ENCODE measurements at places on chromosomes 4 and X.

DNA sequence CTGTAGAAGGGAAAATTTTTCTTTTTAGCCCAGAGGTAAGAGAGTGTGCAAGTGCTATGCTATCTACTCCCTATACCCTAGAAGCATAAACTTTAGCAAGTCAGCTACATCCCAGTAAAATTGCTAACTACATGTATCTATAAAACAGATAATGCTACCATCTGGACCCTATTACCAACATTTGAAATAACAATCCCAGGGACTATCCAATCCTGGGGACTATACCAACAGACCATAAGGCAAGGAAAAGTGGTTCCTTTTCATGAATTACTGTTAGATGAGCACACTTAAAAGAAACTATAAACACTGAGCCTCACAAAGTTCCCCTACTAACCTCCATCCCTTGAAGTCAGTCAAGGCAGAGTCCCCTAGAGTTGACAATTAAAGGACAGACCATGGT, 213.6 kb upstream of the VEGFC start:
- DNase-seq, result no peak

DNA sequence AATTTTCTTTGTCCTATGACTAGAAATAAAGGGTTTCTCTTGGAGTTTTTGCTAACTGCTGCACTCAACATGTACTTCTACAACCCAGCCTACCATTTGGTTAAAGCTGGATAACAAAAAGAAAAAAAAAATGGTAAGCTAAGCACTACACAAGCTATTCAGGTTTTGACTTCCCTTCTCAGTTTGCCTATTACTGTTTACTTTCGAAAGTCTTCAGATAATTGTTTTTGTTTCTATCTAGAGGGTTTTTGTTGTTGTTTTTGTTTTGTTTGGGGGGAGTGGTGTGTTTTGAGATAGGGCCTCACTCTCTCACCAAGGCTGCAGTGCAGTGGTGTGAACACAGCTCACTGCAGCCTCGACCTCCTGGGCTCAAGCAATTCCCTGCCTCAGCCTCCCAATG, 46.6 kb downstream of the CLOCK start:
- DNase-seq, result no peak

DNA sequence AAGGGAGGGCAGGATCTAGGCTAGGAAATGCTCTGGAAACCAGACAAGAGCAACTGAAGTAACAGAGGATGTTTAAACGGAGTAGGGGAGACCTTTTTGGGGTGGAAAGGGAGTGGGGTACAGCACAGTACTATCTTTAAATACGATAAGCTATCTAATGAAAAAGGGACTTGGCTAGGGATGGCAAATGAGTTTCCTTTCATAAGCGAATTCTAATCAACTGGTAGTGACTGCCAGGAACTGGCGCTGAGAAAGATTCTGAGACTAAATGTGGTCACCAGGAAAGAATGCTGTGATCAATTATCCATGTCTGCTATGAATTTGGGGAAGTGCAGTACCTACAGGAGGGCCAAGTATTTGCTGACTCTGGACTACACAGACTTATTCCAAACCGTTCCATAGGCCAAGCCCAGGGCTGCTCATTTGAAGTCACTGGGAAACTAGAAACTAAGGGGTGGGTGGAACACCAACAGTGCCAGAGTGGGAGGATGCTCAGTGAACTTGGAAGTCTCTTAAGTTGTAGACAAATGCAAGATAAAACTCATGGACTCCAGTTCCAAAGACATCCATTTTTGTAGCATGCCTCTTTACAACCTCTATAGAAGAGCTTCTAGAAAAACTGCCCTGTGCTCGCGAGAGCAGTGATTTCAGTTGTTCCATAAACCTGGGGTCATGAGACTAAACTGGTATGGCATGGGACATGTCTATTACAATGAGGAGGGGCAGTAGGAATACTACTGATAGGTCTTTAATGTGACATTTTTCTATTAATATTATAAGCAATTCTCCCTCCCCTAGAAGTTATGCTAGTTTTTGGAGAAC, 2.0 kb downstream of the TRAPPC2 start:
- no peak for DNase-seq

GRCh38 chr4:37770016-37770415, 56.5 kb upstream of the PGM2 start:
- no peak for DNase-seq

- DNase-seq, result no peak
These were observed 48.3 kb upstream of the CBR4 start for GRCh38 chr4:169058312-169058711.

GRCh38 chr4:41795796-41796385, 47.4 kb upstream of the PHOX2B start:
- no peak for DNase-seq

- peak; percentile 60 for DNase-seq
These were observed 18.1 kb upstream of the CHRNA9 start for GRCh38 chr4:40316782-40317635.

DNA sequence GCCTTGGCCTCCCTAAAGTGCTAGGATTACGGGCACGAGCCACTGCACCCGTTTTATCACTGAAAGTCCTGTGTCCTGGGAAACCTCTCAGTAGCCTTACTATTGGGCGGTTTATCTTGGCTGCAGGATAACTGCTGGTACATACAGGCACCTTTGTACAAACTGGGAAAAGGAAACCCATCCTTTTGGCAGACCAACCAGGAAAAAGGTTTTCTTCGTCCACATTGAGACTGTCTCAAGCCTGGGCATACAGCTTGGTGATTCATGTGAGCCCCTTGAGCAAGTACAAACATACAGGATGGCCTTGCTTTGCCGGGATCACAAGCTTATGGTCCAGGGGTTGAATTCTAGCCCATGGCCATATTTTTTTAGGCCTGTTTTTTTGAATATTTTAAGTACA, 32.8 kb downstream of the RWDD4 start:
- DNase-seq, result no peak

- no peak for DNase-seq
These were observed 33.6 kb downstream of the ELOVL6 start for GRCh38 chr4:110164856-110165255.

- no peak for DNase-seq
These were observed 89.4 kb downstream of the AMMECR1 start for GRCh38 chrX:110228453-110228852.

DNA sequence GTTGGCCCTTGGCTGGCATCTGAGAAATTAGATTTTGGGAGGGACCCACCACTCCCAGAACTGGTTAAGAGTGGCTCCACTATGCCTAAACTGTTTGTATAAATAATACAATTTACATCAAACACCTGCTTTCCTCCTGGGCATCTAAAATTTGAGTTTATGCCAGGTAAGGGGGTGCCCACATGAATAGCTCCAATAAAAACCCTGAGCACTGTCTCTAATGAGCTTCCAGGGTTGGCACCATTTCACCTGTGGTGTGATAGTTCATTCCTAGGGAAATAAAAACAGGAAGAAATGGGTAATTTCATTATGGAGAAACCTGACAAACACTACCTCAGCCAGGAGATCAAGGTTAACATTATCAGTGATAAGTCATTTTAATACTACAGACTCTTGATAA, 119.7 kb downstream of the FRYL start:
- DNase-seq, result no peak

DNA sequence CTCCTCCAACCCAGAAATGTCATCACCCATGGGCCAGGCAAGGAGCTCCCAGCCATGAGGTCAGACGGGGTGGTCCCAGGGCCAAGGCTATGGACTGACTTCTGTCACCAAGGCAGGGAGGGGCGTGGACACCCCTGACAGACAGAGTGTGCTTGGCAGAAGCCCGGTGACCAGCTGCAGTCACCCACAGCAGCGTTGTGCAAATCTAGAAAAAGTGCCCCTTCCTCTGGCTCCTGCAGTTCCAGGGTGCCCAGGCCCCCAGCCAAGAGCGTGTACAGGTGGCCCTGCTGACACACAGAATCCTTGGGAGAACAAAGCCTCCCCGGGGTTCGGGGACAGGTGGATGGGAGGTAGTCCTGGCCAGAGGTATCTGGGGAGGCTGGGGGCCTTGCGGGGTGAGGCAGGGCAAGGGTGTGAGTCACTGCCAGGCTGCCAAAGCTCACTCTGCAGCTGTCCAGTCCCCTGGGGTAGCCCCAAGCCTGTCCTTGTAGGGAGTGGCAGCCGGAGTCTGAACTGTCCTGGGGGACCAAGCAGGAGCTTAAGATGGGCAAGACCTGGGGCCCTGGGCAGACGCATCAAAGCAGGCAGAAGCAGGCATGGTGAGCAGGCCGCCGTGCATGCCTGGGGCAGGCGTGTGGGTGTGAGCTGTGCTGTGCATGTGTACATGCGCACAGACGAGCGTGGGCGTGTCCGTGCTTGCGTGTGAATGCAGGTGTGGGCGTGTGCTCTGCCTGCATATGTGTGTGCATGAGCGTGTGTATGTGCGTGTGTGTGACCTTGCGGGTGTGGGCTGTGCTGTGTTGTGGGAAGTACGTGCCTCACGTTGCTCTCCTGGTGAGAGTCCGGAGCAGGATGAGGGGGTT, 3.3 kb downstream of the MYL5 start:
- DNase-seq, result no peak

DNA sequence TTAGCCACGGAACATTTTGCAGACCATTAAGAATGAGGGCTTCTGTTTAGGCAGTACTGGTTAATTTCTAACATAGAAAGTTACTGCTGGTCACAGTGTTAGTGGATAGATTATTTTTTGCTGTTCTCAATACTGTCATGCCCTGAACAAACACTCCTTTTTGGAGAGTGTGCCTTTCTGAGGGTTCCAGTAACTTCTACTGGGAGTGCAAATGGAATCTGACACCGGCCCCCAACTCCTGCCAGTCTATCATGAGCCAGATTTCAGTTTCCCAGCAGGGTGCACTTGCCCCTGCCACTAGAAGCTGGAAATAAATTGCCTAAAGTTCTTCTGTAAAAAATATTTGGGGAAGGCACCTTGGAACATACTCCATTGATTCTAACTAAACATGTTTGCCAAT, 224.4 kb upstream of the GPC4 start:
- DNase-seq, result no peak

DNA sequence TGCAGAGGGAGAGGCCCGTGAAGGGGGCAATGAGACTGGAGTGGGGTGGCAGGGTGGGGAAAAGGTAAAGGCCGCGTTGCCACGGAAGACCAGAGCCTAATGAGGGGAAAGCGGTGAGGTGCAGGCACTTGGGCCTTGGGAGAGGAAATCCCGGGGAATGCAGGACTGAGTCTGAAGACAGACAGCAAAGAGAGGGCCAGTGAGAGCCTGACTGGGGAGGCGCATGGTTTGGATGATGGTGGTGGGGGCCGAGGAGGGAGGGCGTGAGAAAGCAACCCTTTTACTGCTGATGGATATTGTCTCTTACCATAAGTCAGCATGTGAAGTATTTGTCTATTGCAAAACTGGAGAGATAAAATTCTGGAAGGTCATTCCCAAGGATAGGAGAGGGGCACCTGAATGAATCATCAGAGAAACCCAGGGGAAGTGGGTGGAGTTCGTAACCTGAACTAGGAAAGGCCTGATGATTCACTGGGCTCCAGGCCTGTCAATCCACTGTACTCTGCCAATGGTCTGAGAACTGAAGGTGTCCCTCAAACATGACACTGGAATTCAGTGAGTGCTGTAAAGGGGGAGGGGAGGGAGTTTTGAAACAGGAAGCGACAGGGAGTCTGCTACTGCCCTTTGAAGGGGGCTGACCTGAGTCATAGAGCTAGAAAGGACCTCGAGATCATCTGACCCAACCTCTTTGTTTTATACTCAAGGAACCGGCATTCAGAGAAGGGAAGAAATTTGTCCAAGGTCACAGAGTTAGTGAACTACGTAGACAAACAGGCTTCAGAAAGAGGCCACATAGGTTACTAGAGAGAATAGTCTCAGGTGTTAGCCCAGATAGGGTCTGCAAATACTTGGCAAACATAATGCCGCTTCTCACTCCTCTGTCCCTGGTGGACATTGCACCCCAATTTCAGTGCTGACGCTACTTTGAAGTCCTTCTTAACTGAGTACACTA, 52.2 kb downstream of the NALF2 start:
- peak; percentile 48 for DNase-seq

DNA sequence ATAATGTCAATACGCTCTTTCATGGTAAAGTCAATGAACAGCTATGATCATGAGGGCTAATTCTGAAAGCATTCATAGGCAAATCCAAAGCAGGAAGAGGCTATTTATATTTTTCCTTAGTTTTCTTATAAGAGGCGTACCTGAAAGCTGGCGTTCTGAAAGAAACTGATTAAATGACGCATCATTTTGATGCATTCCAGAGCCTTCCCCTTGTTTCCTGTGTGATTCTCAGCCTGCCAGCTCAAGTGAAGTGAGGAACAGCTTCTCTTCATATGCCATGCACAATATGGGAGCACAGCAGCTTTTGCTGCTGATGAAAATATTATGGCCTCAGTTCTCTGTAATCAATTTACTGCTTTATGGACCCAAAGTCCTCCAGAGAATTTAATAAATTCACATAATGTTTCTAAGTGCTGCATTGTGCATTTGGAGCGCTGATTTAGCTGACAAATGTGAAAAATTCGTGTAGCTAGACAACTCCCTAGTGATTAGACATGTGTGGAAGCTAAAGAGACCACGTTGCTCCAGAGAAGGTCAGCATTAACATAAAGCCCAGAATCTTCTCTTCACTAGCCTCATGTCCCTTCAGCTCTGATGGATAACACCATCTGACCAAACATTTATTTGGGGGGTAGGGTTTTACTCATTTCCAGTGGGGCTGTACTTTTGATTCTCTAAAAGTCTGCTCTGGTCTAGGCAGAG, 110.8 kb downstream of the GPAT3 start:
- no peak for DNase-seq

DNA sequence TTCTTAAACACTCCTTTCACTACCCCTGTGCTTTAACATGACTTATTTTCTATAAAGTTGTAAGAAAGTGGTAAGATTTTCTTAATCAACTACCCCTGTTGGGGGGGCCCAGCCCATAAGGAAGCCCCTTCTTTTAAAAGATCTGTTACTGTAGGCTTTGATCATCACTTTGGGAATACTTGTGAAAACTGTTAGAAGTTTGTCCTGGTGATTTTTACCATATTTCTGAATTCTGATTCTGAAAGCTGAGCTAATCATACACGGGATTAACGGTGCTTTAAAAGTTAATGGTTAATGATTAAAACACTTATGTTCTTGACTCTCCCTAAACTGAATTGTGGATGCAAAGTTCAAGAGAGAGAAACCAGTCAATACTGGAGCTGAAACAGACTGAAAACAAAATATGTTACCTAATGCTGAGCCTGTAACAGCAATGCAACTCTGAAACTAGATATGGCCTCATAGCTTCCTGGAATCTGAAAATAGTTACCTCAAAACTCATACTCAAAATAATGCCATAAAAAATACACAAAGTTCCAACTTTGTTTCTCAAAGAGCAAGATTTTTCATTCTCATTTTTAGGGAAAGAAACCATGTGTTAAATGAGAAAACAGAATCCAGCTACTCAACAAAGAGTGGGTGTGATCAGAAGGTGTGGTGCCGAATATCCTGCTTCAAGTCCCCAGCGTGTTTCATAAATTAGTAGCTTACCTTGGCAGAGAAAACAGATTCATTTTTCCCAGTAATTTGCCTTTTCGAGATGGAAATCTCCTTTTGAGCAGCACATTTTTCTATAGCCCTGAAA, 31.6 kb downstream of the ADH7 start:
- no peak for DNase-seq
